ENCODE measurements at places on chromosomes 4 and X. TPM values are rescaled to one million over a fixed set of nuclear protein-coding genes. Genes with fewer than 3 reads are reported as not detected.
A peak's percentile ranks its signal among the peaks of the same experiment; 100 is the strongest.

GRCh38 chr4:144592264-144592663, 53.7 kb upstream of the HHIP start:
- no peak for DNase-seq
- H3K27me3 ChIP-seq, result no peaks in the 10 kb centered on the region
- no peak overlapping the region for H3K4me3 ChIP-seq
- no peak overlapping the region for H3K27ac ChIP-seq

Gene SOX3
- not detected for total RNA-seq

Gene CAMK2D
- 19.2 TPM for total RNA-seq

Gene SPIN2A
- total RNA-seq, result 0.21 TPM

DNA sequence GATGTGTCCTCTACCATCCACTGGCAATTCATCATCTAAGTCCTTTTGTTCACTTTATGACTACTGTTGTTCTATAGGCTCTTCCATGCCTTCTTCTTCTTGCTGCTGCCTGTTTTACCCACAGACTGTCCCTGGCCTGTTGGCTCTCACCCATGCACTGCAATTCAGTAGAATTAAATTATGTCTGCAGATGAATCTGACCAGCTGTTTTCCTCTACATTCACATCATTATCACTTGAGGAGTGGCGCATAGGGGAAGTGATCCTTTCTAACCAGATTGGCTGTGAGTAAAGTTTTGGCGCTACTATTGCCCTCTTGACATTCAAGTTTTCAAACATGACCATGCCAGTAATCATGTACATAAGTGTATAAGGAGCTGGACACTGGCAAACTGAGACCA, 91.7 kb downstream of the FRMPD4 start:
- H3K4me3 ChIP-seq, result no peak overlapping the region
- no peaks in the 10 kb centered on the region for H3K4me1 ChIP-seq
- no peak overlapping the region for H3K27ac ChIP-seq
- no peaks in the 10 kb centered on the region for H3K36me3 ChIP-seq

Gene HEPH
- 1.7 TPM for total RNA-seq

Gene DTHD1
- total RNA-seq, result 0.12 TPM

- H3K27ac ChIP-seq, result no peak overlapping the region
- no peak for DNase-seq
- H3K36me3 ChIP-seq, result no peaks in the 10 kb centered on the region
- no peaks in the 10 kb centered on the region for H3K27me3 ChIP-seq
- H3K4me3 ChIP-seq, result no peak overlapping the region
Measured at GRCh38 chr4:100286636-100287035, 96.4 kb upstream of the DDIT4L start.

Gene SPANXN2
- not detected for total RNA-seq

DNA sequence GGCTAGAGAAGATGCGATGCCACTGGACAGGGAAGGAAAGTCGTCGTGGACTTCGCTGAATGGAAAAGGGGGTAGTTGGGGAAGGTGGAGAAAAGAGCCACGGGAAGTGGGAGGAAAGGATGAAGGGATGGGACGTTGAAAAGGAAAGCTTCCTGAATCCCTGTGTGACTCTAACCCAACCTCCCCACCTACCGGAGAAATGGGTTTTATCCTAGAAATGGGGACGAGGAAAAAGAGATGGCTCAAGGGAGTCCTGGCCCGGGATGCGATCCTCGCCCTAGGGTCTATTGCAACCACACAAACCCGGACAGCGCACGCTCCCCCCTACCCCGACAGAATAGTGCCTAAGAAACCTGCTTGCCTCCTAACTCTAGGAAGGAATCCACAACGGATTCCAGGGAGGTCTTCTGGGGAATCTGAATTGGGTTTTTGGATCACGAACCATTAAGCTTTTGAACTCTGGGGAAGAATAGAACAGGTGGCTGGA, 738 bp upstream of the TSPAN5 start:
- H3K27ac ChIP-seq, result no peak overlapping the region
- no peak for DNase-seq
- H3K36me3 ChIP-seq, result no peaks in the 10 kb centered on the region

- no peaks in the 10 kb centered on the region for H3K4me1 ChIP-seq
- H3K27ac ChIP-seq, result peak within 1 kb of the TSS; percentile 18
- peak within 1 kb of the TSS; percentile 67 for H3K4me3 ChIP-seq
- no peaks in the 10 kb centered on the region for H3K27me3 ChIP-seq
- H3K36me3 ChIP-seq, result no peaks in the 10 kb centered on the region
Measured at GRCh38 chr4:76420762-76421581, at the start of gene CCDC158. Gene CCDC158, minus strand, starts transcription at chr4:76421141. Its CDS starts 17,934 bp downstream, at chr4:76403207.

DNA sequence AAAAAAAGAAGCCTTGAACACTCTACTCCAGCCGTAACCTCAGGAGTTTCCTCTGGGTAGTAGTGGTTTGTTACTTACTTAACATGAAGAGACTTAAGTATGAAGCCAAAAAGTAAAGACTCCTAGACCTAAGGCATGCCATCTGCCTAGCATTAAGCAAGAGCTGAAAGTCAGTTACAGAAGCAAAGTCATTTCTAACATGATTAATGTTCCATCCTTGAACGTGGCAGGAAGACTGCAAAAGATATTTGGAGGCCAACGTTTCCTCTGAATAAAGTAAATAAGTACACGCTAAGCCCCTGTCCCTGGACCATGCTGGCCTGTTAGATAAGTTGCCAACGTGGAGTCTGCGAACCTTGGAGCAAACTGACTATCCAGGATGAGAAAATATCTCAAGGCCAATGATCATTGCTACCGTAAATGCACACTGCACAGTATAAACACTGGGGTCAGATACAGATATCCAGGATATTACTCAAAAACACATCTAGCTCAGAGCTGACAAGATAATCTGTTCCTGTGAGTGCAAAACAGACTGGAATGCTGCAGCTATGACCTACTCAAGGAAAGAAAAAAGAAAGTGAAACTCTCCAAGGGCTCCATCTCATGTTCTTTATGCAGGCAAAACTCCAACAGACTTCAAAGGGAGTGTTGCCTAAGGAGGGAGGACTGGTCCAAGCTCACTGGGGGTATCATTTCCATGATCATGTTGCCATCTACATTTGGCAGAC, 255.8 kb downstream of the COL25A1 start:
- H3K27ac ChIP-seq, result no peak overlapping the region
- no peak for DNase-seq
- no peaks in the 10 kb centered on the region for H3K4me1 ChIP-seq
- H3K27me3 ChIP-seq, result no peaks in the 10 kb centered on the region
- no peaks in the 10 kb centered on the region for H3K36me3 ChIP-seq
- H3K4me3 ChIP-seq, result no peak overlapping the region

Gene ZBTB33
- total RNA-seq, result 17.8 TPM

DNA sequence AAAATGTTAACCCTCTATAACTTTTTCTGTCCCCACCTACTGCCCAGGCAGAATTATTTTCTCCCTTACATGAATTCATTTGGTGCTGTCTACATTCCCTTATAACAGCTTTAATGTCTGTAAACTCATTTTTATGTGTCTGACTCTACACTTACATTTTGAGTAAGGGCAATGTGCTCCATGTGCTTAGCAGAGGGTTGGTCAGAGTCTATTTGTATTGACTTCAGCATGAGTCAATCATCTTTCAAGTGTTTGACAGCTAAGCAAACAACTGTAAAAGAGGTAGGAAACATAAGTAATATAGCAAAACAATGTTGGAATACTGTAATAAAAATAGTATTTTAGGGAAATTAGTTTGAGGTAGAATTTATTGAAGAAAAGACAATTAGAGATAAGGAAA, 6.3 kb downstream of the IL15 start:
- H3K4me3 ChIP-seq, result no peak overlapping the region
- H3K4me1 ChIP-seq, result no peaks in the 10 kb centered on the region
- no peak for DNase-seq
- no peaks in the 10 kb centered on the region for H3K27me3 ChIP-seq
- H3K27ac ChIP-seq, result no peak overlapping the region

- H3K4me3 ChIP-seq, result no peak overlapping the region
- no peak overlapping the region for H3K27ac ChIP-seq
- H3K27me3 ChIP-seq, result no peaks in the 10 kb centered on the region
- no peaks in the 10 kb centered on the region for H3K4me1 ChIP-seq
Measured at GRCh38 chrX:77962068-77962902, 7.2 kb downstream of the PGAM4 start.

DNA sequence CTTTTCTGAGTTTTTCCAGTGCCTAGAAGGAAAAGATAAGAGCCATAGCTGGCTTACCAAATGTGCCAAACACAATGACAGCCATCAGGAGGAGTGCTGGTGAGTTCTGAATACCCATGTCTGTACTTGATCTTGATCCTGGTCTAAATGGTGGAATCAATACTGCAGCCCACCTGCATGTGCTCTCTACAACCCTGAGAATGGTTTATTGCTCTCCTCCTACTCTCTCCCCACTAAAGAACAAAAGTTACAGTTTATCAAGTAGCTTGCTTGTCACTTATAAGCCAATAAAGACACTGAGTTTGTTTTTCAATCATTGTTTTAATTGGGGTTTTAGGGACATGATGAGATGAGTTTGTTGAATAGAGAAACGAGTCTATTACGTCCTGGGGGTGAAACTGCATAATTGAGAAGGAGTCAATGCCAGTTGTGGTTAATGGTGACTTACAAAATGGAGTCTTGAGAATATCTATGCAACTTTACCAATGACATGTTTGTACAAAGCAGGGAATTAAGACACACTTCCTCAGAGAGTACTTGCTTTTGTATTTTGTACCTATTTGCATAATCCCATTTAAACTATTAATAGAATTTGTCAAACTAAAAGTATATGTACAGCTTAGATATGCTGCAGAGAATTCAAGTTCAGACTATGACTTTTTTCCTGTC, 20.8 kb upstream of the CXCL3 start:
- no peaks in the 10 kb centered on the region for H3K4me1 ChIP-seq
- H3K27me3 ChIP-seq, result no peaks in the 10 kb centered on the region
- H3K27ac ChIP-seq, result no peak overlapping the region
- no peak overlapping the region for H3K4me3 ChIP-seq
- no peaks in the 10 kb centered on the region for H3K36me3 ChIP-seq

GRCh38 chrX:13761606-13762414, 27.3 kb downstream of the OFD1 start:
- no peak overlapping the region for H3K27ac ChIP-seq
- no peaks in the 10 kb centered on the region for H3K27me3 ChIP-seq
- DNase-seq, result no peak
- H3K36me3 ChIP-seq, result peaks cover 8% of the 10 kb centered on the region

DNA sequence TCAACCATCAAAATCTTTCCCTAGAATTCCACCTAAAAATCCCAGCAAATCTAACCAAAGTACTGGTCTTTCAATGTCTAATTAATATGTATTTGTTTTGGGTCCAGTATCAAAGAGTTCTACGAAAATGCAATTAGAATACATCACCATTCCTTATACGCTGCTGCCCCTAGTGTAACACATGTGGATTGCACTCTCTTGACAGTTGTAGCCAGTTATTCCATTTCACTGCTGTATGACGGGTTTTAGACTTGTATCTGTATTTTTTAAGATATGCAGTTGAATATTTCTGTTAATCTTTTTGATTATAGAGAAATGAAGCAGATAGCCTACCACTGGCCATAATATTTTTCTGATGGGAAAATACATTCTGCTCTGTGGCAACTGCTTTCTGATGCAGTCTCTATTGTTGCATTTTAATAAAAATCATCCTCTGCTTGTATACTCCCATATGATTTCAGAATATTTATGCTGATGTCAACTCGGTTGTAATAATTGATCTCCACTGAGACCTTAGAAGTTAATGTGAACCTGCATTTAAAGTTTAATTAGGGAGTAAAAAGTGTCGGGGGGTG, 17.1 kb upstream of the PAGE2B start:
- no peaks in the 10 kb centered on the region for H3K36me3 ChIP-seq
- no peak overlapping the region for H3K4me3 ChIP-seq
- H3K27ac ChIP-seq, result no peak overlapping the region

Gene SGCB
- total RNA-seq, result 11.8 TPM

- no peak overlapping the region for H3K4me3 ChIP-seq
- H3K27me3 ChIP-seq, result no peaks in the 10 kb centered on the region
- no peak overlapping the region for H3K27ac ChIP-seq
- H3K36me3 ChIP-seq, result no peaks in the 10 kb centered on the region
- no peaks in the 10 kb centered on the region for H3K4me1 ChIP-seq
- no peak for DNase-seq
Measured at GRCh38 chrX:23482561-23482960, 147.9 kb downstream of the PTCHD1 start.

Gene CASP3
- total RNA-seq, result 9.6 TPM

DNA sequence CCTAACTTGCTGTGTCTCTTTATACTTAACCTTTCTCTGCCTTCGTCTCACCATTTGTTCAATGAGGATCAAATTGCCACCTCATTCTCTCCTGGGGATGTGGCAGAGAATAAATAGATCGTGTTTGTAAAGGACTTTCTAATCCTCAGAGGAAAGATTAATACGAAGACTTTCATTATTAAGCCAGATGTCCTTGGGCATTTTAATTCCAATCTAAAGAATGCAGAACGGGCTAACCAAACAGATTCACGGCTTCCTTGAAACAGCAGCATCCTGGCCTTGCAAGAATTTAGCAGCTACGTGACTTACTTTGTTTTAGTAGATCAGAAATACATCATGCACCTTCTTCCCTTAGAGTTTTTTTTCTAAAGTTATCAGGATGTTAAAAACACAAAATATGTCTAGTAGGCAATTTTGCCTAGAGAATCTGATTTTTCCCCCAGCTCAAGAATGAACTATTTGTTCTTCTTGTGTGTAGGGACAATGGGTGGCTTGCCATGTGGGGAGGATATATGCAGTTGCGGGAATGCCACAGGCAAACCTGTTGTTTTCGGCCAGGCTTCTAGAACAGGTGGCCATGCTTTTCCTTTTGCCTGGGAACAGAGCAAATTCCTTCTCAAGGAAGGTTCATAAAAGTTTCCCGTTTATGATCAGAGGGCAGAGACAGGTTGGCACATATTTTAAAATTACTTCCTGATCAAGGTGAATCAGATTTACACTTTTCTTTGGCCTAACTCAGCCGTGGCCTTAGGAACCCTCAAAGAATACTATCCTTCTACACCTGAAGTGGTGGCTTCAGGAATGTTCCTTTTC, 3.0 kb downstream of the MID1 start:
- no peak for DNase-seq
- H3K4me1 ChIP-seq, result peaks cover 4% of the 10 kb centered on the region
- no peak overlapping the region for H3K4me3 ChIP-seq
- H3K36me3 ChIP-seq, result no peaks in the 10 kb centered on the region

GRCh38 chrX:149504915-149505651, at the start of gene IDS:
Gene IDS, minus strand, starts transcription at chrX:149505306. Its CDS starts 169 bp downstream, at chrX:149505137.
- no peaks in the 10 kb centered on the region for H3K27me3 ChIP-seq
- peak; percentile 89 for DNase-seq
- H3K36me3 ChIP-seq, result no peaks in the 10 kb centered on the region

- no peak overlapping the region for H3K4me3 ChIP-seq
- H3K27me3 ChIP-seq, result no peaks in the 10 kb centered on the region
- no peaks in the 10 kb centered on the region for H3K4me1 ChIP-seq
- H3K36me3 ChIP-seq, result no peaks in the 10 kb centered on the region
- no peak for DNase-seq
- no peak overlapping the region for H3K27ac ChIP-seq
Measured at GRCh38 chrX:44104699-44105098, 131.5 kb upstream of the NDP start.

DNA sequence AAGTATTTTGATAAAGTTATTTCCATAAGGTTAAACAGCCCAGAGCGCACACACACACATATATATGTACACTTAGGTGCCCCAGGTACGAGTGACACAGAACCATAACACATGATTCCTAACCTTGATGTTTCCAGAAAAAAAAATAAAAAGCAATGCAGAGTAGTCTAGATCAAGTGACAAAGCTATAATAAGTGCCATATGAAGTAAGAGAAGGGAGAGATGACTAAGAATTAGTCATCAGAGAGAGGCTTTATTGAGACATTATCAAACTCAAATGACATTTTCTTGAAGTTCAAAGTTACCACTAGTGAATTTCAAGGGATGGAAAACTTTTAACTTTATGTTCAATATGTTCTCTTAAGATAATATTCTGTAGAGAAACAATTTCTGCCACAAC, 215.0 kb downstream of the HTR2C start:
- no peak for DNase-seq
- H3K27ac ChIP-seq, result no peak overlapping the region
- no peaks in the 10 kb centered on the region for H3K4me1 ChIP-seq
- H3K27me3 ChIP-seq, result no peaks in the 10 kb centered on the region
- H3K36me3 ChIP-seq, result no peaks in the 10 kb centered on the region

Measured in right lobe of liver (tissue), 6 donors.